Psoas muscle (tissue), 8 donors: ENCODE measurements at places on chromosomes 5 and 9. TPM values are rescaled to one million over a fixed set of nuclear protein-coding genes. Genes with fewer than 3 reads are reported as not detected.

GRCh38 chr5:10543585-10544040 lies 20.3 kb upstream of the ANKRD33B start:
- DNase-seq: no peak

DNA sequence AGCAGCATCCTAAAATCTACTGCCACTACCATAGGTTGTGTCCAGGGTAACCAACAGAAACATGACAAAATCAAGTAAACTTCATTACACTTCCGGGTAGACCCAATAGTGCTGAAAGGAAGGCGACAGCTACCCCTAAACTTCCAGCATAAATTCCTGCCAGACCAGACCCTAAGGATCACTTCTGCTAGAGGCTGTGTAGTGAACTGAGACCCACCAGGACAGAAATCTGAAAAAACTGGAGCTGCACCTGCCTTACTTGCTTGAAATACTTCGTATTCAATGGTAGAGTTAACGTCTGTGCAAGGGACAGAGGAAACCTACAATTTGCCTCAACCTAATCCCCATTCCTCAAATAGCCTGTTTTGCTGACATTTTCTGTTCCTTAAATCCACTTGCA lies 1.0 kb upstream of the SECISBP2 start:
- no peak for DNase-seq

DNA sequence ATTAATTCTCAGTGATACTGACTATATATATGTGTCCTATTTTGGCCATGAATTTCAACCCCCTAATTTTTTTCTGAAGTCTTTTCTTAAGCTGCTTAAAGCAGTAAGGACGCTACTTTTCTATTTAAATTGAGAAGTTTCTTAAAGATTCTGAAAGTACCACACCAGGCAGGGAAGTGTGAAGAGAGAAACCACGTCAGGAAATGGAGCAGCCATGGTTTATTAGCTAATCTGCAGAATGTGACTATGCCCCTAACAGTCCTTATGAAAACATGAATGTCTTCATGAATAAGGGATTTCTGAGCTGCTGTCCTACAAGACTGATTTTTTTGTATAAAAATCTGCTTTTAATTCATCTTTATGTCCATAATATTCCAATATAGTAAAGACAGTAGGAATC lies 1724.3 kb upstream of the C9orf72 start:
- no peak for DNase-seq

DNA sequence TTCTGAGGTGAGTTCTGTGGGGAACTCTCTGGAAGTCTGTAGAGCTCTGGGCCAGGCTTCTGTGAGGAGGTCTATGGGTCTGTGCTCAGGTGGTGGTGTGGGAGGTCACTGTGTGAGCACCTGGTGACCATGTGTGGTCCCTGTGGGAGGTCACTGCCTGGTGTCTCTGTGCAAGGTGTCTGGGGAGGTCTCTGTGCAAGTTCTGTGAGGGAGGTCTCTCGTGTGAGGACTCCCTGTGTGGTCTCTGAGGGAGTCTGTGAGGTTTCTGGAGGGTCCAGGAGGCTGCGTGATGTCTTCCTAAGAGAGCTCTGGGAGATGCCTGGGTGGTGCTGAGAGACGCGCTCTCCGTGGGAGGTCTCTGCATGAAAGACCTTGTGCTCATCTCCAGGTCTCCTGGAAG lies 6.0 kb upstream of the SPATA31E1 start:
- DNase-seq: no peak

DNA sequence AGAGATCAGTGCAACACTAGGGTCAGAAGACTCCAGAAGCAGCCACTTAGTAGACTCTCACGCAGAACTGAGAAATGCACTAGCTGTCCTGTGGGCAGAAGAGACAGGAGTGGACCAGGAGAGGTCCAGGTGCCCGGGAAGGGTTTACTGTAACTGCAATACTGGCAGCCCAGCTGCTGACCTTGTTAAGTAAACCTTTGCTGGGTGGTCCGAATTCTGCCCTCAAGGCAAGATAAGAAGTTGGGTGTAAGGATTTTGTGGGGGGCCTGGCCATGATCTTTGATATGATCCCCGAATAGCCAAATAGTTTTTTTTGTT lies 91.3 kb downstream of the PDE6A start:
- no peak for DNase-seq

DNA sequence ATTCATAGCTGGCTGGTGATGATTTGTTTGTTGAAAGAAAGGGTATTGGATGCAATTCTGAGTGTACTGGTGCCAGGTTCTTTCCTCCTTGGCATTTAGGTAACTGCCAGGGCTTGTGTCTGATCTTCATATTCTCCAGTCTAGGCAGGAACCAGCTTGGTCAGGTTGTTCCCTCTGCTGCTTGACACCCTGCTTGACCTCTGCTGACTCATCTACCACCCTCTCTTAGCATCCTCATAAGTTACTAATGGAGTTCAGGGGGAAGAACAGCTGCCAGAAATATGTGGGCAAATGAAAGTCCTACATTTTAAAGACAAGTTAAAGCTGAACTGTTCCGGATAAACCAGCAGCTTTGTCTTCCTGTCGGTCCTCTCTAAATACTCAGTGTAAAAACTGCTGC lies 116.1 kb upstream of the TNC start:
- DNase-seq: no peak

The TMEM215 gene
- polyA plus RNA-seq: not detected

The IRF1 gene
- polyA plus RNA-seq: 11.8 TPM

The BAAT gene
- 0.08 TPM for polyA plus RNA-seq

The CBY3 gene
- not detected for polyA plus RNA-seq
